ENCODE measurements at places on chromosomes 16 and 17. TPM values are rescaled to one million over a fixed set of nuclear protein-coding genes. Genes with fewer than 3 reads are reported as not detected.

- DNase-seq = no peak
Observed at GRCh38 chr17:14755002-14755401, 454.1 kb downstream of the HS3ST3B1 start.

GRCh38 chr16:30491744-30492308 is 19.3 kb downstream of the ITGAL start:
- no peak for DNase-seq

DNA sequence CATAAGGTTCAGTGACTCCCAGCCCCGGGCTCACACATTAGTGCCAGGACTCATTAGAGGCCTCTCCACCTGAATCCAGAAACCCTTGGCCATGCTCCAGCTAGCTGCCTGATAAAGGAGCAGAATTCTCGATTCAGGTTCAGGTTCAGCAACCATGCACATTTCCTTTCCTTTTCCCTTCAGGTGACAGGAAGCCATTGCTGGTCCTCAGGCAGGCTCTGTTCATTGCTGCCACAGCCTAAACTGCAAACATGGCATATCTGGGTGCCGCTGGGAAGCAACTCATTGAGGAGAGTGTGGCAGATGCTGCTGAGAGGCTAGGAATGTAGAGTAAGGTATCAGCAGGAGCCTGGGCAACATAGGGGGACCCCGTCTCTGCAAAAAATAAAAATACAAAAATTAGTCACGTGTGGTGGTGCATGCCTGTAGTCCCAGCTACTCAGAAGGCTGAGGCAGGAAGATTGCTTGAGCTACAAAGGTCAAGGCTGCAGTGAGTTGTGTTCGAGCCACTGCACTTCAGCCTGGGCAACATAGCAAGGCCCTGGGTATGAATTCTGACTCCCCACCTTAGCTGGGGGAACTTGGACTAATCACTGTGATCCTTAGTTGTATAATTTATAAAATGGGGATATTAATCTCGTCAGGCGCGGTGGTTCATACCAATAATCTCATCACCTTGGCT is 28.7 kb downstream of the ARL4D start:
- no peak for DNase-seq

DNA sequence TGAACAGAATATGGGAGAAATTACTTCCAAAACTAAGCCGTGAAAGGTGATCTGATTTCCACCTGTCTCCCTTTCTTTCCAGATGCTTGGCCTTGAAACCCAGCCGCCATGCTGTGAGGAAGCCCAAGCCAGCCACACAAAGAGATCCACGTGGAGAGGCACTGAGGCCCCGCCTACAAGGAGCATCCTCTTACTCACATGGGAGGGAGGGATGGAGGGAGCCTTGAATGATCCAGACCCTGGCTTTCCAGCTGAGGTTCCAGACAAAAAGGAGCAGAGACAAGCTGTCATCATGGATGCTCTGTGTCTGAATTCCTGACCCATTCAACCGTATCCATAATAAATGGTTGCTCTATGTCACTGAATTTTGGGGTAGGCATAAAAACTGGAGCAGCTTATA is 48.9 kb upstream of the HAPSTR1 start:
- no peak for DNase-seq

Gene CPHXL2
- not detected for total RNA-seq

Gene RAP1GAP2
- total RNA-seq = 31.2 TPM
